ENCODE measurements at places on chromosomes 16 and 17.

DNA sequence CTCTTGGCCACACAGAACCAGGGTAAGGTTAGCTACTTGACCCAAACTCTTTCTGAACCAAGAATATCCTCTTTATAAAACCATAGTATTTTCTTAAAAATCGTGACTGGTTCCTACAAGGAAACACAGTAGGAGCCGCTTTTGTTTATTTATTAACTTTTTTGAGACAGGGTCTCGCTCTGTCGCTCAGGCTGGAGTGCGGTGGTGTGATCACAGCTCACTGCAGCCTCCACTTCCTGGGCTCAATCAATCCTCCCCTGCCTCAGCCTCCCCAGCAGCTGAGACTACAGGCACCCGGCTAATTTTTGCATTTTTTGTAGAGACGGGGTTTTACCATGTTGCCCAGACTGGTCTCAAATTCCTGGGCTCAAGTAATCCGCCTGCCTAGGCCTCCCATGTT lies 14.7 kb upstream of the LITAF start:
- DNase-seq: no peak

DNA sequence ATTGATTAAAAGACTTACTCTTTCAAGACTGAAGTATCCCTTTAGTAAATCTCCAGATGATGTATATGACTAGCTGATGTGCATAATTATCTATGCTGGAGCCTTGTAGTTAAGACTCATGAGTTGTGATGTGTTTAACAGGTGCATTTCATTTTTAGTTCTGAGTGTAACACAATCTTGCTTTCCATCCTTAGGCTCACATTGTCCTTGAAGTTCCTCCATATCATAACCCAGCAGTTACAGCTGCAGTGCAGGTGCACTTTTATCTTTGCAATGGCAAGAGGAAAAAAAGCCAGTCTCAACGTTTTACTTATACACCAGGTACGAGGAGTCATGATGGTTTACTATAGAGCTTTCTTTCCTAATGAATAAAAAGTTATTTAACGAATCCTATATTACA lies 52.9 kb downstream of the ESRP2 start:
- DNase-seq: no peak

DNA sequence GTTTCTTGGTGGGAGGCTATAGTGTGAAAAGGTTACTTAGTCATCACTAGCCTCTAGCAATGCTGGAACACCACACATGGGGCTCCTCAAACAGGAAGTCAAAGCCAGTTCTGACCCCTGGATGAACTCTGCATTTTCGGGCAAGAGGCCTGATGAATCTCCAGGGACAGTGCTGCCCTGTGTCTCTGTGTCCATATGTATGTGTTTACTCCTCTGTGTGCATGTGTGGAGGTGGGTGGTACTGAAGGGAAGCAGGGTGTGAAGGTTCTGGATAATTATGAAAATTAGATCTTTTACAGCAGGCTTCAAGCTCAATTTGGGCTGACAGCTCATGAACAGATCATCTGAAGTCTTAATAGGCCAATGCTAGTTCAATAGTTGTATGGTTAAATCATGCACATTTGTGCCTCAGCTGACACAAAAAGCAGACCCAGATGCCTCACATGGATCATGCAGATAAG lies 133.6 kb downstream of the SNX11 start:
- peak; percentile 36 for DNase-seq

GRCh38 chr17:76685366-76685765 lies 25.4 kb downstream of the MXRA7 start:
- no peak for DNase-seq

- DNase-seq: peak; percentile 89
Observed at GRCh38 chr17:27793168-27793905, 7.0 kb downstream of the NOS2 start.

GRCh38 chr17:3167574-3167973 lies 29.7 kb upstream of the OR1A2 start:
- no peak for DNase-seq

- no peak for DNase-seq
Observed at GRCh38 chr16:70156207-70156978, 17.2 kb upstream of the CLEC18C start.

DNA sequence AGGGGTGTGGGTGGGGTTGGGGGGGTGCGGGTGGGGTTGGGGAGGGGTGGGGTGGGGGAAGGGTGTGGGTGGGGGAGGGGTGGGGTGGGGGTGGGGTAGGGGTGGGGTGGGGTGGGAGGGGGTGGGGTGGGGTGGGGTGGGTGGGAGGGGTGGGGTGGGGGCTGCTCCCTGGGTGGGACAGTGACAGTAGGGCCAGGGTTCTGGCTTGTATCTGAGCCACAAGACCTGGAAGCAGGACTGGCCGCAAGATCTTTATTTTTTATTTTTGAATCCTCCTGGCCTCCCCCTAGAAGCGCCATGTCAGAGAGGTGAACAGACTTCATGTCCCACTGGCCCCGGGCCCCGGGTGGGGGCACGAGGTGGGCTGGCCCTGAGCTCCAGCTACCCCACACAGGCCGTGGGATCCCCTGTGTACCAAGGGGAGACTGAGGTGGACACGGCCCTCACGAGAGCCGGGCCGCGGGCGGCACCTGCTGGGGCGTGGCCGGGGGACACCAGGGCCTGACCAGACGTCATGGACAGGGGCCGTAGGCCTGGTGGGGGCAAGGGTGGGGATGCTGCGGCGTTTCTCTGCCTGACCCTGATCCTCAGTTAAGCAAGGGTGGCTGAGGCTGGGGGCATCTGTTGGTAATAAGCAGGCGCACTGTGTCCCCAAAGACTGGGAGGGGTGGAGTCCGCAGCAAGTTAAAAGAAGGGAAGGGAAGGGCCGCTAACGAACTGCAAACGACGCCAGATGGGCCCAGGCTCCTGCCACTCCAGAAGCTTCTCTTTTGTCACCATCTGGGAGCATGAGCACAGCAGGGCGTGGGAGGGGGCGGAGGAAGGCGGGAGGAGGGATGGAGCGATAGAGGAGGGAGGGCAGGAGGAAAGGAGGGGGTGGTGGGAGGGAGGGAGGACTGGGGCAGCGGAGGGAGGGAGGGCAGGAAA lies 22.3 kb upstream of the PABPN1L start:
- DNase-seq: peak; percentile 29

DNA sequence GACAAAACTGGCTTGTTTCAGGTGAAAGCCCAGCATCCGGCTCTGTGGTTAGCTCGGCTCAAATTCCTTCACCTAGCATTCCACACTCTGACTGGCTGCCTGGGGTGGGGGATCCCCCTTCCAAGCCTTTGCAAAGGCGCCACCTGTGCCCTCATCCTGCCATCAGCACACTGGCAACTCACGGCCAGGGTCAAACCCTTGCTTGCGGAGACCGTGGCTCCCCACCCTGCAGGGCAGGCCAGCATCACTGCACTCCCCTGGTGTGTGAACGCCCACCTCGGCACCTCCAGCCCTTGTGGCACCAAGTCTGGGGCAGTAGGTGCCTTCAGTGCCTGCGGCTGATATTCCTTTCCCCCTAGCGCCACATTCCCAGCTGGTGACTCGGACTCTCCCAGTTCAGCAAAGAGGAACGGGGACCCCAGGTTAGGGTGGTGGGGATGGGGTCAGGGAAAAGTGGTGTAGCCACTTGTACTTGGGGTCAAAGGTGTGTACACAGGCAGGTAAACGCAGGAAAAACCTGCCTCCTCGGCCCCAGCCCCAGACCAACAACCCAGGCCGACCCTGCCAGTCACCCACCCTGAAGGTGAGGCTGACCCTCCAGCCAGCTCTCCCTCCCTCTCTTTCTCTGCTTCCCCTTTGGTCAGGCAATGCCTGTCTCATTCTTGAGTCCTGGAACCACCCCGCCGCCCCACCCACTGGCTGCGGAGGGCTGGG lies 1.1 kb downstream of the FLII start:
- no peak for DNase-seq

- no peak for DNase-seq
Observed at GRCh38 chr16:12723681-12724080, 80.0 kb downstream of the CPPED1 start.

GRCh38 chr16:80695020-80695419 lies 109.4 kb downstream of the CDYL2 start:
- no peak for DNase-seq

GRCh38 chr16:26391833-26392232 lies 674.9 kb upstream of the C16orf82 start:
- no peak for DNase-seq

DNA sequence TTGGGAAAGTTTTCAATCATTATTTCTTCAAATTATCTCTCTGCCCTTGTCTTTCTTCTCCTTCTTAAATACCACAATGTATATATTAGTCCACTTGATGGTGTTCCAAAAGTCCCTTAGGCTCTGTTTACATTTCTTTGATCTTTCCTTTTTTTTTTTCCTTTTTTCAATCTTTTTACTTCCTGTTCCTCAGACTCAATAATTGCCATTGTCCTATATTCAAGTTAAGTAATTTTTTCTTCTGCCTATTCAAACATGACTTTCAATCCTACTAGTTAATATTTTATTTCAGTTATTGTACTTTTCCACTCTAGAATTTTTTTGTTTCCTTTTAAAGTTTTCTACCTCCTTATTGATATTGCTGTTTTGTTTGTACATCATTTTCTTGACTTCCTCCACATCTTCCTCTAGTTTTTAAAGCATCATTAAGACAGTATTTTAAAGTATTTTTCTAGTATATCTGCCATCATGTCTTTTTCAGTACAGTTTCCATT lies 15.8 kb upstream of the UQCRC2 start:
- no peak for DNase-seq

DNA sequence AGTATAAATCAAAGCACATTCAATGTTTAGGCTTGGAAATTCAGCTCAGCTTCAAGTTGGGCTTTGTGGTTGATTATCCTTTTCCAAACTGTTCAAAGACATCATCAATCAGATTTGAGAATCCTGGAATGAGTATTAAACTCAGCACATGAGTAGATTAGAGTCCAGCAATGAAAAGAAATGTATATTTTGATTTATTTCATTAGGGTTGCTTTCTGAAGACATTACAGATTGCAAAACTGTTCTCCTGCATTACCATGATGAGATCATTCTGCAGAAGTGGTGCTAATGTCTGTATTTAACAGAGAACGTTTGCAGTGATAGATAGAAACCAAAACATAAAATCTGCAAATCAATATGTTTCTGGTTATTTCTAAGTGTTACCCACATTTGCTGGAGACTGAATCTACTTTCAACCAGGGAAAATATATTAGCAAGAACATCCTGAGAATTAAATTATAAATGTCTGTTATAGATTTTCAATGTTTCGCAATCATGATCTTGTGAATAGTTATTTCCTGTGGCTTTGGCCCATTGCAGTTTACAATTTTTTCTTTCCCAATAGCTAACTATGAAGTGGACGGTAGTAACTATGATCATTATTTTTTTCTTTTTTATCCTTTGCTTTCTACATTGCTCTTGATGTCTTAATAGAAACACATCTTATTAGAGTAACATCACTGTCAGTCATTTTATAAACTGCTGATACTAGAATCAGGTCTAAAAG lies 1125.7 kb upstream of the GOT2 start:
- no peak for DNase-seq

GRCh38 chr17:36707904-36708303 lies 106.5 kb downstream of the MRM1 start:
- no peak for DNase-seq

GRCh38 chr16:53773150-53773846 lies 69.3 kb downstream of the FTO start:
- peak; percentile 73 for DNase-seq

GRCh38 chr16:58498341-58499091 lies 1.4 kb upstream of the NDRG4 start:
- no peak for DNase-seq
